Ovary (tissue), 10 donors: ENCODE measurements at places on chromosomes 5 and 9. TPM values are rescaled to one million over a fixed set of nuclear protein-coding genes. Genes with fewer than 3 reads are reported as not detected.

IL7R gene
- polyA plus RNA-seq, result 1.5 TPM

SH3TC2 gene
- polyA plus RNA-seq, result 0.21 TPM

SMIM33 gene
- polyA plus RNA-seq, result not detected

KIF4B gene
- polyA plus RNA-seq, result not detected

SLC22A5 gene
- polyA plus RNA-seq, result 5.2 TPM

CLIC3 gene
- 1.1 TPM for polyA plus RNA-seq

IL33 gene
- polyA plus RNA-seq, result 9.1 TPM

LURAP1L gene
- 5.9 TPM for polyA plus RNA-seq

PKD2L2 gene
- polyA plus RNA-seq, result 0.05 TPM

UBE2QL1 gene
- polyA plus RNA-seq, result 6.4 TPM

FST gene
- 6.7 TPM for polyA plus RNA-seq

BBLN gene
- polyA plus RNA-seq, result 2.4 TPM
